Stimulated activated CD4-positive, alpha-beta T cell treated with anti-CD3 and anti-CD28 coated beads, Interleukin-4, amount 100 ng/mL, for 4 hours (primary cell): ENCODE measurements at places on chromosomes 1 and 21.

DNA sequence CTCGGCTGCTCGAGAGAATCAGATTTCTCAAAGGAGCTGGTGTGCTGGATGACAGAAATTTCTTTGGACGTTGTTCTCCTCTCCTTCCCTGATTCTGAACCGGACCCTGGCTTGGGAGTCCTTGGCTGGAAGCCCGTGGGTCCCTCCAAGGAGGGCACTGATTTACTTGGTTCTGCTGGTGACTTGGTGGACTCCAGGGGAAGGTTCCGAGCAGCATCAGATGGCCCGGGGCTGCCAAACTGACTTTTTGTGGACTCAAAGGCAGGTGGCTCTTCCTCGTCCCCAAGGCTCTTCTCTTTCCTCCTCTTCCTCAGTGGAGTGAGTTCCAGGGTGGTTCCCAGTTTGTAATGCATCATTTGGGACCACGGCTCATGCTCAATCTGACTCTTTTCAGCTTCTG is 97.9 kb upstream of the EDN2 start:
- DNase-seq: no peak

DNA sequence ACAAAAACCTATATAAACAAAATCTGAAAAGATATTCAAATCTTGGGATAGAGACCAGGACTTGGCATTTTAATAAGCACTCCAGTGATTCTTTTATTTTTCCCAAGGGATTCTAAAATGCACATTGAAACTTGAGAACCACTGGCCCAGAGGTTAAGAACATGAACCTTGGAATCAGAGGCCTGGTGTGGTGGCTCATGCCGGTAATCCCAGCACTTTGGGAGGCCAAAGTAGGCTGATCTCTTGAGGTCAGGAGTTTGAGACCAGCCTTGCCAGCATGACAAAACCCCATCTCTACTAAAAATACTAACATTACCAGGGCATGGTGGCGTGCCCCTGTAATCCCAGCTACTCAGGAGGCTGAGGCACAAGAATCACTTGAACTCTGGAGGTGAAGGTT is 12.9 kb upstream of the CEP85 start:
- DNase-seq: no peak

GRCh38 chr1:232192781-232193450 is 437.0 kb downstream of the SIPA1L2 start:
- no peak for DNase-seq

GRCh38 chr1:178495158-178495557 is 1.6 kb downstream of the CLEC20A start:
- no peak for DNase-seq

GRCh38 chr21:32844653-32845436 is 73.3 kb upstream of the PAXBP1 start:
- no peak for DNase-seq

- DNase-seq: no peak
These were observed 90.2 kb upstream of the PPM1J start for GRCh38 chr1:112805155-112805853.

DNA sequence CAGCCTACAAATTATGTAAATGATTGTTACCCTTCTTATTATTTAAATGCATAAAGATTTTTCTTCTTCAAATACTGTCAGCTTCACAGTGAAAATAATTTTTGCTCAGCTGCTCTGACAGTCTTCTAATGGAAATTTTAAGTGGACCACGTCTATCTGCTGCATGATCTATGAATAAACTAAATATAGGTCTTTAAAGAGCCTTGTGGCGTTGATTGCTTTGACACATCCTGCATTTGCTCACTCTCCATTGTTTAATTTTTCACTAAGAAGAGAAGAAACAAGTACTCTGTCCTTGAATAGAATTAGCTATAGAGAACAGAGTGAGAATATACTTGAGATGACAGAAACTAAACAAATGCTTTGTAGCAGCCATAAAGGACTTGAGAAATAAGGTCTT is 826.1 kb downstream of the MRPL39 start:
- no peak for DNase-seq

- DNase-seq: no peak
These were observed 132.9 kb upstream of the POU3F1 start for GRCh38 chr1:38179483-38179882.

- DNase-seq: no peak
These were observed 2.4 kb downstream of the SELE start for GRCh38 chr1:169731446-169731845.

DNA sequence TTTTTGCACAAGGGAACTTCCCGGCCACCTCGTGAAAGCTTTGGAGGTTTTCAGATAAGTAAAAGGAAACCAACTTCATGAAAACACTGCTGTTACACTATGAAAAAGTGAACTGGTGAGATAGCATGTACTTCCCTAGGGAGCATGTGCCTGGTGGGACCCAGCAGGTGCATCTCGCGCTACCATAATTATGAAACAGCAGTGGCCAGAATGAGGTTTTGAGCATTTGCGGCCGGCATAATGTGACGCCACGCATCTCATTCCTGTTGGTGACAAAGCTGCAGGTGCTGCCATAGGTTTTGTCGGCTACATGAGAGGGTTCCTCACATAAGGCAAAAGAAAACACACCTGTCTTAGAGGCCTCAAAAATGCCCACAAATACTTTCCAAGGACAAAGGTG is 1.7 kb downstream of the KRTAP10-3 start:
- DNase-seq: no peak

DNA sequence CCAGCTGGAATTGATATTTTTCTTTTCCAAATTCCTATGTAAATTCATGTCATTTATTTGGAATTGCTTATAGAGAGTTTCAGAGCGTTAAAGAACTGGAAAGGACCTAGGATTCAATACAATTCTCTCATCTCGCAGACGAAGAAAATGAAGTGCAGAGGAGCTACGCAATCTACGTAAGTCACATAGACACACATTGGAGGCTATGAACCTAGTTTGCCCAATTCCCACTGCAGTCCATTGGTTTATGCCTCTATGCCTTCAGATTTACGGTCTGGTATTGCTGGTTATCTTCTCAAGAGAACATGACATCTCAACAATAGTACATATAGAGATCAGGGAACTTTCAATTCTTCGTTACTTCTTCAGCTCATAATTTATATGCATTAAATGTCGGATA is 971 bp upstream of the RNF2 start:
- no peak for DNase-seq

DNA sequence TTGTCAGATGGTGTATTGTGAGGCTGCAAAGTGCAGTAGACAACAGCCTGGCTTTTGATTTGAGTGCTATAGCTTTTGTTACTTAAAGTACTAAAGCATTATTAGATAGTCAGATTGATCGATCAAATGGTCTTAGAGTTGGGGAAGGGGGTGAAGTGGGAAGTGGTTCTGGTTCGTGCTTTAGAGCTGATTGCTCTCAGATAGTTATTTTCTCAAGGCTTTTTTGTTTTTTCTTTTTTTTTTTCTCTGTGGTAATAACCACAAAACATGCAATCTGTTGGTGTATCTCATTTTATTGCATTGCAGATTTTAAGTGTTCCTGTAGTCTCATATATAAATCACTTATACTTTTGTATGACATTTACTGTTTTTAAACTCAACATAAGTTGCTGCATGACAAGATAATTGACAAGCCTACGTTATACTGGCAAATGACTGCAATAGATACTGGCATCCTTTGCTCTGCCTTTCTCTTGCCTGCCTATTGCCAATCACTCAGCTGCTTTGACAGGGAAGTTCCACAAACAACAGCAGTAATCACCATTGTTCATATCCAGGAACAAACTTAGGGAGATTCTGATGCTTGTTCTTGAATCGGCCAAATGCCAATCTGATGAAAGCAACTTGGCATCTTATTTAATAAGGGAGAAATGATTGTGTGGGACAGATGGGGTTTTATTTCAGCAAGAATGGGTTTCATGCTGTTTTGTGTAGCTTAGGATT is 125.0 kb upstream of the B3GALT2 start:
- no peak for DNase-seq

GRCh38 chr1:247370786-247371732 is 39.4 kb upstream of the ZNF496 start:
- no peak for DNase-seq

GRCh38 chr1:165381745-165382505 is 25.4 kb upstream of the LMX1A start:
- DNase-seq: no peak

DNA sequence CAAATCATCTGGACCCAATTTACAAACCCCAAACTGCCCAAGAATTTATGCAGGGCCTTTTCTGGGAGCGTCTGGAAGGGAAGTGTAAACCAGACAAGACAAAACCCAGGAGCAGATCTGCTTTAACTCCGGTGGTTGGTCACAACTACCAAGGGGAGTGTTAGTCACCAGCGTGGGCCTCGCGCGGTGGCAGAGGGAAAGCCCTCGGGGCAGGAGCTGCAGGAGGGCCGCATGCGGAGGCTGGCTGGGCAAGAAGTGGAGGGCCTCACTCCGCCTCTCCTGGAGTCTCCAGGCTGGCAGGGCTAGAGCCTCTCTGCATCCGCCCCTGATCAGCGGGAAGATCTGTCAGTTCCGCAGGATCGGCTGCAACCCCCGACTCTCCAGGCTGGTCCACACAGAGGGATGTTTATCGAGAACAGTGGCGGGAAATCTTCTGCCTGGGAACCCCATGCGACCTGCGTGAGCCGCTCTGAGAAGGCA is 2.0 kb downstream of the COL24A1 start:
- no peak for DNase-seq

DNA sequence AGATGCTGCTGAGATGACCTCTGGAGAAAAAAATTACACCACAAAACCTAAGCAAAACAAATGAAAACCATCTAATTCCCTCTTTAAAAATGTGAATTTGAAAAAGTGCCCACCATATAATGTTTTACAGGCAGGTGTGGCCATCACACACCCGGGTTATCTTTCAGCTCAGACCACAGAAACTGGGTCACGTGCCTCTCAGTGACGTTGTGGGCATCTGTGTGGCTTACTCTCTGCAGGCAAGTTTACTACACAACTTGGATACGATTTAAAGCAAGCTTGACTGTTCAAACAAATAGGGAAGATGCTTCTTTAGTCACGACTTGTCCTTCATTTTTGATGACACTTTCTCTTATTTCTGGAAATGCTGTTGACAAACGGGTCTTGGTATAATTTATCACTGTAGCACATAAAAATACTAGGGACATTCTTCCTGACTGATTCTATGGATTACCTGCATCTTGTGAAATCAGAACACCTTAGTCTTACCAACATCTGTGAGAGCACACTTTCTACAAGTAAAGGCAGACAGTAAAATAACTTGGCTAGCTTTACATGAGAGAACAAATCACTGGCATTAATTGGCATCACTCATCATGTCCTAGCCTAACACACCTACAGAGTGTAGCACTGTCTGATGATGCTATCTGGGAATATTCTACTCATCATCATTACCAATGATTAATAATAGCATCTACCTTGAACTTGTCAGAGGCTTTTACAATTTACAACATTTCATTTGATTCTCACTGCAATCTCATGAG is 89.3 kb upstream of the EDEM3 start:
- DNase-seq: peak; percentile 42

DNA sequence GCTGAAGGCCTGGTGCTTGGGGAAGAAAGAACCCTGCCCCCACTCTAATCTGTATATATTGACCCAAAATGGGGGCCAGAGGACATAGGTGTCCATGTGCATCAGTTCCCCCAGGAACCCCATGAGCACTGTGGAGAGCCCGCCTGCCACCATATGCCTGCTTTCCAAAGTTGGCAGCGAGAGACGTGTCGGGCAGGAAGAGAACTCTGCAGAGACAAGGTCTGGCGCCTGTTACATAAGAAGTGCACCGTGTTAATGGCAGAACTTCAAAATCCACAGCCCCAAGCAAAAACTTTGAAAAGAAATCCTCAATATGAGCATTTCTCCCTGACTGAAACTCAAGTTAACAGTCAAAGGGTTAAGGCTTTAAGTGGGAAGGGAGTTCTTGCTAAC is 8.0 kb downstream of the CTNNBIP1 start:
- DNase-seq: no peak

DNA sequence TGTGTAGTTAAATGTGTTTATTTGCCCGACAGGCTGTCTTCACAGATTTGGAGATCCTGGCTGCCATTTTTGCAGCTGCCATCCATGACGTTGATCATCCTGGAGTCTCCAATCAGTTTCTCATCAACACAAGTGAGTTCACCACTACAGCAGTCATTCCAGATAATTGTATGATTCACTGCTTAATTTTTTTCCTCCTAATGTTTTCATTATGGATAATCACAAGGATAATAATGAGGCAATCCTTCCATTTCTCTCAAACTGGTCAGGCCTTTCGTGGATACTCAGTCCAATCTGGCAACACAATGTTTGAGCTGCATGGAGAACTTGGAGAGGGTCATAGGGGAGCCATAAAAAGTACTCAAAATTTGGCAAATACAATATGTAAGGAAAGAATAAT is 168.3 kb upstream of the SGIP1 start:
- DNase-seq: no peak

GRCh38 chr1:28039341-28039740 is 49.1 kb downstream of the EYA3 start:
- DNase-seq: no peak

- no peak for DNase-seq
These were observed 109.8 kb upstream of the HNRNPU start for GRCh38 chr1:244974106-244974505.

DNA sequence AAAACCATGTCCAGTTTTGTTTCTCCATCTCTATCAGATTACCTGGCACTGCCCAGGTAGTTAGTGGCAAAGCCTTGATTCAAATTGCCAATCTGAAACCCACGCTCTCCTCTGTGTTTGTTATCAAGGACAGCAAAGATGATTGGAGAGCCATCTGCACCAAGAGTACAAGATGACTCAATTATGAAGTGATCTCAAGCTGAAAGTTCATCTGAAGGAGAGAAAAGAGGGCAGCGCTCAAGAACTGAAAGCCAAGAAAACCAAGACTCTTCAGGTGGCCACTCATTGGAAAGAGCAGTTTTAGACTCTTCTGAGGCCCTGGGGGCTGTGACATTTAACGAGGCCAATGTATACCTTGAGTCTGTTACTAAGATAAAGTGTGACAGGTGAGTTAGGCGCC is 13.8 kb downstream of the RXRG start:
- no peak for DNase-seq

- DNase-seq: no peak
These were observed 2.1 kb upstream of the DNMT3L start for GRCh38 chr21:44263768-44264167.

DNA sequence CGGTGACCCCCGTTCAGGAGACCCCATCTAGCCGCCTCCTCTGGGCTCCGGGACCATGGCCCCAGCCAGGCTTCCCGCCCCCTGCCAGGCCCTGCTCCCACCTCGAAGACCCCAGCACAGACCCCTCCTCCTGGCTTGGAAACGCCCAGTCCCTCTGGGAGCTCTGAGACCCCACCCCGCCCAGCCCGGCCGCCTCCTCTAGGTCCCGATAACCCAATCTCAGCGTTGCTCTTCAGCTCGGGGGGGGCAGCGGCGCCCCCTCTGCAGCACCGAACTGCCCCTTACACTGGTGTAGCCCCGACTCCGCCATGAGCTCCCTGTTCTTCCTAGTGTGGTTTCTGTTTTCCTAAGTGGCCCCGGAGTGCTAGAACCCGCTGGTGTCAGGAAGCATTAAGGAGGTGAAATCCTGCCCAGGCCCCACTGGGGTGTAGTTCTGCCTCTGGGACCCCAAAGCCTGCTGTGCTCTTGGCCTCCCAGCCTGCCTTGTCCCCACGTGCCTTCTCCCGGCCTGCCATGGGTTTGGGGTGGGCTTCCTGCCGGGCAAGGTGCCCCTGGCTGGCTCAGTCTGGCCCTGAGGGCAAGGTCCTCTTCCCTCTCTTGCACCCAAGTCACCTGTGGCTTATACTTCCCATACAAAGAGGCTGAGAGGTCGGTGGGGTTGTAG is 10.7 kb upstream of the MMEL1 start:
- no peak for DNase-seq
